ENCODE measurements at places on chromosomes 2 and 18.

- DNase-seq, result no peak
Observed at GRCh38 chr2:173357346-173357745, 2.7 kb downstream of the CDCA7 start.

GRCh38 chr2:216636551-216637450 is 3.6 kb downstream of the IGFBP2 start:
- DNase-seq, result no peak

GRCh38 chr2:178928077-178928476 is 120.9 kb upstream of the TTN start:
- no peak for DNase-seq

- DNase-seq, result no peak
Observed at GRCh38 chr2:235669269-235669831, 175.5 kb downstream of the AGAP1 start.

DNA sequence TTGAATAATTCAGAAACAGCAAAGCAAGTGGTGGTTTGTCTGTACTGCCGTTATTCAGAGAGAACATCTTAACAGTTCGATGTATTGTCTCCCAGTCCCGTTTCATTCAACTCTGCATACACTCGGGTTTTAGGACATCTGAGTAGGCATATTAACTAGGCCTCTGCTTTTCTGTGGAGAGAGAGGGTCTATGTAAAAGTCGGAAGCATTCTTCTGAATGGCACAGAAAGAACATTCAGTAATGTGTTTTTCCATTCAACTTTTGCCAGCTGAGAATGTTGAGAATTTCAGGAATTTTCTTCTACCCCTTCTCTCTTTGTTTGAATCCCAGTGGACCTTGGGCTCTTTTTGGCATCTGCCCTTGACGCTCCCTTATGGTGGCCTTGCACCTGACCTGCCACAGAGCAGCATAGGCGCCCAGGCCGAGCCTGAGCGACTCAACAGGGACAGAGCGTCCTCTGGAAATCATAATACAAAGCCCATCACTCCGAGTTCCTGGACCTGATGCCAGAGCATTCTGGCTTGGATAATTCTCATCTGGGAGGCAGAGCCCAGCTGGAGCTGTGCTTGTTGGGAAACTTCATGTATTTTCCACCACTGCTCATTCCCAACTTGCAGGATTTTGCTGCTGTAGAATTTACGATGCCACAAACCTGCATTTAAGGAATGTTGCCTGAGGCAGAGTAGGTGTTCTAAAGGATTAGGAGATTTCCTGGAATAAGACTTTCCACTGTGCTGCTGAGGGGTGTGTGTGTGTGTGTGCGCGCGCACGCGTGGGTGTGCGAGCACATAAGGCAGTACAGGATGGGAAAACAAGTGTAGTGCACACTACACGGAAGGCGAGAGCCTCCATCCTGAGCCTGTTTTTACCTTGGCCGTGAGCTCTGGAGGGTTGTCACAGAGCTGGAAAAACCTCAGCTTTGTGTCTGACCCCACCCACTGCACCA is 77.2 kb upstream of the TXNDC2 start:
- no peak for DNase-seq

Measured in DMS 273 treated with DMSO at 0.1 percent for 48 hours (cell line).